Stimulated activated CD4-positive, alpha-beta T cell treated with anti-CD3 and anti-CD28 coated beads, Interleukin-12 subunit alpha, Interleukin-12 subunit beta, amount 100 ng/mL, for 4 hours (primary cell): ENCODE measurements at places on chromosomes 6 and 20.

DNA sequence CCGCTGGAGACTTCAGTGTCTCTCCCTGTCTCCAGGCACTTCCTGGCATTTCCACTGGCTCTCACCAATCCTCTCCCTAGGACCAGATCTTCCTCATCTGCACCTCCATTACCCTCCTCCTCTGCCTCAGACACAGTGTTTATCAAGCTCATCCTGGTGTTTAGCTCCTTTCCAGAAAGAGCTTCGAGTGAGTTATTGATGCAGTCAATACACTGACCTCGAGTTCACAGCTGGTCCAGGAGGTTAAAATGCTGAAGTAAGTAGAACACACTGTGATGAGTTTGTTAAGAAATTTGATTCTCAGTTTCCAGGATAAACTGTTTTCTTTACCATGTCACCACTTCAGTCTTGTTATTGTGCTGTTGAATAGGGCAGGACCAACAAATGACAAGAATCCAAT lies 42.1 kb upstream of the ARMC2 start:
- DNase-seq = no peak

- DNase-seq = no peak
Measured at GRCh38 chr20:8394308-8394945, 262.4 kb downstream of the PLCB1 start.

DNA sequence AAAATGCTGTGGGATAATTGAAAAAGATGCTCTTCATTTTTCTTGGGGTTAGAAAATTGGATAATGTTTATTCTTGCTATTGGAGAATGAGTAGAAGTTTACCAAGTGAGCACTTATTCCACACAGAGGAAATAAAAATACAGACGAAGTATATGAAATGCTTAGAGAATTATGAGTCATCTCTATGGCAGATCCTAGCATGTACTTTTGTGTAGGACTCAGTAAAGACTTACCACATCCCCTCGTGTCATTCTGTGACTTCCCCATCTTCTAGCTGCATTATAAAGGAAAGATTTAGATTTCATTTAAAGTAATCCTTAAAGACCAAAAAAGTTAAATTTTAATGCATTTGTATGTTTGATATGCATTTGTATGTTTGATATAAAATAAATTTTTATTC lies 685.6 kb downstream of the TBC1D32 start:
- no peak for DNase-seq

DNA sequence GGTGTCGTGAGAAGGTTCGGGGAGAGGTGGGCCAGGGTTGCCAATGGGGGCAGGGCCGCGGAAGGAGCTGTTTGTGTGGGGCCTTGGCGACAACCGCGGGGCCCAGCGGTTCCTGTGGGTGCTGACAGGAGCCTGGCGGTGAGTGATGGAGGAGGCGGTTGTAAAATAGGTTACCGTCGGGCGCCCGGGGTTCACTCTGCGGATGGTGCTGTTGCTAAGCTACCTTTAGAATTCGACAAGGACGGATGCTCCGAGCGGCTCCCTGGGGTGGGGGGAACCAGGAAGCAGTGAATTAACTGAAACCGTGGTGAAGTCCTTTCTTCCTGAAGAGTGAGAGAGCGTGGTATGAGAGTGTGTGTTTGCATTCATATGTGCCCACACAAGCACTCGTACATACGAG lies 61.7 kb downstream of the CDH22 start:
- DNase-seq = no peak

- no peak for DNase-seq
Measured at GRCh38 chr6:130143709-130144108, 79.0 kb downstream of the SAMD3 start.

DNA sequence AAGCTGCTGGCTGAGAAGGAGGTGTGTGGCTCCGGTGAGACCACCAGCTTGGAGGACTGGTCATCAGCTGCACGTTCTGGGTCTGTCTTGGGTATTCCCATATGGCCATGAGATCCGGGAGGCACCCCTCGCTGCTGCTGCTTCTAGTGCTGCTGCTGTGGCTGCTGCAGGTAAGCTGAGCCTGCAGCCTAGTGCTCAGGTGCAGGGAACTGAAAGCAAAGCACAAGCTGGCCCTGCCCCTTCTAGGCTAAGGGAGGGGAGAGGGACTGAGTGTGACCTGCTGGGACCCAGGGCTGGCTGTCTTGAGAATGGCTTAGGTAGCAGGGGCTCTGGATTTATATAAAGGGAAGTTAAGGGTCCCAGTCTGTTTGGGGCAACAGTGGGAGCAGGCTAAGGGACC lies 403 bp downstream of the CDH26 start:
- no peak for DNase-seq

- no peak for DNase-seq
Measured at GRCh38 chr20:42370075-42370474, 751.9 kb upstream of the CHD6 start.

GRCh38 chr6:36347621-36348020 lies 10.9 kb upstream of the BNIP5 start:
- no peak for DNase-seq

DNA sequence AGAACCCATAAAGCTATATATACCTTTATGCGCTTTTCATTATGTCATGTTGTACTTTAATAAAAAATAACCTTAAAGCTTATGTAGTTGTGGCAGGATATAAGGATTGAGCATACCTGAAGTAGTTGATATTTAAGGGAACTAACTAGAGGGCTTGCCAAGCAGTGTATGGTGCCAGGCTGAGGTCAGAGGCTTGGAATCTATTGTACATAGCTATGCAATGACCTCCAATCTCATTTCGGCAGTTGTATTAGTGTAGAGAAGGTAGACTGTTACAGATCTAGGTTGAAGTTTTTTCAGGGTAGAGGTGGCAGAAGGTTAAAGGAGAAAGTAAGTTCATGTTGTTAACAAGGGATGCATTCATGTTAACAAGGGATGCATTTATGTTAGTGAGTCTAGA lies 397.7 kb upstream of the HS3ST5 start:
- DNase-seq = no peak

GRCh38 chr6:47581591-47581990 lies 104.0 kb downstream of the CD2AP start:
- DNase-seq = no peak

DNA sequence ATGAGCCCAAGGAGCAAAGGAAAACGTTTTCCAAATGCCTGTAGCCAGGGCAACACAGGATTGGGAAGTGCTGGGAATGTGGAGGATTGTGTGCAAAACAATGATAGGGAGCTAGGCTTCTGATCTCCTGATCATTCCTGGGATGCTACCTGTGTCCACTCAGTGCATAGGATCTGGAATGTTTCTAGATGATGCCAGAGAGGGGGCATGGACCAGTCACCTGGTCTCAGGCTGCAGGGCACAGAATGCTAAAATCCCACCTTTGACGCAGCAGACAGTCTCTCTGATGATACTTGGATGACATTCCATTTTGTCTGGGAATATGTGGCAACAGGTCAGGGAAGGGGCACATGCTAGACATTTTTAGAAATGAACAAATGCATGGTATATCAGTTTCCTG lies 128.9 kb downstream of the CLIC5 start:
- no peak for DNase-seq

- no peak for DNase-seq
Measured at GRCh38 chr20:49892817-49893216, 22.5 kb downstream of the SPATA2 start.

DNA sequence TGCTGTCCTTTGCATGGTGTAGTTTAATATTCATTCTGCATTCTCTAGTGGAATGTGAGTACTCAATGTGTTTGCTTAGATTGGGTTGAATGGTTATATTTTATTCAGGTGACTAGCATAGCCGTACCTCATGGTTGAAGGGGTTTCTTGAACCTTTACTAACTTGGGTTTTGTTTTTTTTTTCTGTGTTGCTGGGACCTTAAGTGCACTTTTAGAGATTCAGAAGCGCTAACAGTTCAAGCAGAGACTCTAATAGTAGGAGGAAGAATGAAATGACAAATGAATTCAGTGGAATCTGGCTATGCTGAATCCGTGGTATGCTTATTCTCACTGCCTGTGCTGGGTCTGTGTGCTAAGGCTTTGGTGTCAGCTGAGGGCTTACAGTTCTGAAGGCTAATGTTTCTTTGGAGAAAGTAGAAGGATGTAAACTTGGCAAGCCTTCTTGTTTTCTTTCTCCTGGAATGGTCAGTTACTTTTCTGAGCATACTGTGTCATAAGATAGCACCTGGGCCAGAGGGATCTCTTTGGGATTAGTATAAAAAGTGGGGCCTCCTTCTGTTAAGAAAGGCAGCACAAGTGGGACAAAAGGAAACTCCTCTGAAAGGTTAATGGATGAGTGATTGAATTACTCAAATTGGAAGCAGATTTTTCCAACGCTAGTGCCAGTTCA lies 28.7 kb downstream of the RNF144B start:
- DNase-seq = no peak
